ENCODE measurements at places on chromosomes 13 and 19.

- peaks cover 1% of the 10 kb centered on the region for H3K36me3 ChIP-seq
- no peaks in the 10 kb centered on the region for H3K27me3 ChIP-seq
- no peak overlapping the region for H3K4me3 ChIP-seq
- DNase-seq = no peak
- H3K4me1 ChIP-seq = no peaks in the 10 kb centered on the region
Measured at GRCh38 chr19:28012361-28012760, 1200.6 kb downstream of the UQCRFS1 start.

DNA sequence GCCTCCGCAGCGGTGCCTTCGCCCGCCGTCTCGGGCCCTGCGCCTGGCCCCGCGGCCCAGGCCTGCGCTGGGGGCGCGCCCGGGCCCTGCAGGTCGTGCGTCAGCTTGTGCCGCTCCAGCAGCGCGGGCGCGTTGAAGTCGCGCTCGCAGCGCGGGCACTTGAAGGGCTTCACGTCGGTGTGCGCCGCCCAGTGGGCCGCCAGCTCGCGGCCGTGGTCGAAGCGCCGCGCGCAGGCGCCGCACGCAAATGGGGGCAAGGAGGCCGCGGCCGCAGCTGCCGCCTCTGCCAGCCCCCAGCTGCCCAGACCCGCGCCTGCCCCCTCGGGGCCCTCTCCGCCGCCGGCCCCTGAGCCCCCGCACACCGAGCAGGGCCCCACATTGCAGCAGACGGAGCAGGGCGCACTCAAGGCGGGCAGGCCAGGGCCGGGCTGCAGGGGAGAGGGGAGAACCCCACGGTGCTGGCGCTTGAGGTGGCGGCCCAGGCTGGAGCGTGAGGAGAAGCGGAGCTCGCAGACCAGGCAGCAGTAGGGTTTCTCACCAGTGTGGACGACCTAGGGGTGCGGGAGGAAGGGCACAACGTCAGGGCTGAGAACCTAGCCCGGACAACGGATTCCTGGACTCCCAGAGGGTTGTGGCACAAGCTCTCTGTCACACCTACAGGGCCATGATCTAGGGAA lies 6.1 kb downstream of the FIZ1 start:
- peaks cover 14% of the 10 kb centered on the region for H3K36me3 ChIP-seq
- peaks cover 7% of the 10 kb centered on the region for H3K4me1 ChIP-seq
- H3K27ac ChIP-seq = no peak overlapping the region
- DNase-seq = no peak

DNA sequence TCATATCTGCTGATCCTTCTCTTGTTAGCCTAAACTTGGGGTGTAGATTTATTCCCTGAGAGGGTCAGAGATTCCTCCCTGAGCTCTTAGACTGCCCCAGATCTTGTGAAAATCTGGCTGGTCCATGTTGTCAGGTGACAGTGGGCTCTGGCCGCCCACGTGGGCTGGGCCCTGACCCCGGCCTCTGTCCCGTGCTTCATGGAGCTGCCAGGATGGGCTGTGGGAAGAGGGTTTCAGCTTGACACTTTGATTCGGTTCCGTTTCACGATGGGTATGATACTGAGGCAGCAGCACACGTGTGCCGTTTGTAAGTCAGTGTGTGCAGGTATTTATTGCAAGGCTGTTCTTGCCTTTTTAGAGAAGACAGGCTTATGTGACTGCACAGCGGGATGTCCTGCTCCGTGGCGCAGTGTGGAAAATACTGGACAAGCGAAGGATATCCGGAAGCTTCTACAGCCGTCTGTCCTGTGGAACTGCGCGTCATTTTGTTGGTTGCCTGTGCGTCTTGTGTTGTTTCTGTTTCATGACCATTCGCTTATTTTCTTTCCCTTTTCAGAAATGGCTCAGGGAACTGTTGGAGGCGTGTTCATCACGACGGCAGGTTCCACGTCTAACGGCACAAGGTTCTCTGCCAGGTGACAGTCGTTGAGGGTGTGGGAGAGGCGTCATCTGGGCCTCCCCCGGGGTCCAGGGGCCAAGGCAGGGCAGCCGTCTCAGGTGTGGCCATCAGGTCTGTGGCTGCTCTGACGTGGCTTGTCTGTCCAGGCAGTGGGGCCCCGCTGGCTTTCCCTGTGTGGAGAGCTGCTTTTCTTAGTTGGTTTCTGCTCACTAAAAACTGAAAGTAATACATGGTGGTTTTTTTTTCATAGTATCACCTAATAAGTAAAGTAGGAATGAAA lies 20.5 kb downstream of the ATP4B start:
- peaks cover 8% of the 10 kb centered on the region for H3K4me1 ChIP-seq
- no peak for DNase-seq
- H3K27ac ChIP-seq = no peak overlapping the region
- no peaks in the 10 kb centered on the region for H3K27me3 ChIP-seq
- no peak overlapping the region for H3K4me3 ChIP-seq

- peaks cover 2% of the 10 kb centered on the region for H3K36me3 ChIP-seq
- H3K4me1 ChIP-seq = peaks cover 100% of the 10 kb centered on the region
- no peaks in the 10 kb centered on the region for H3K27me3 ChIP-seq
- H3K4me3 ChIP-seq = peak overlapping the region; percentile 65
- no peak overlapping the region for H3K27ac ChIP-seq
- no peak for DNase-seq
Measured at GRCh38 chr13:40651866-40652587, 14.4 kb downstream of the FOXO1 start.

DNA sequence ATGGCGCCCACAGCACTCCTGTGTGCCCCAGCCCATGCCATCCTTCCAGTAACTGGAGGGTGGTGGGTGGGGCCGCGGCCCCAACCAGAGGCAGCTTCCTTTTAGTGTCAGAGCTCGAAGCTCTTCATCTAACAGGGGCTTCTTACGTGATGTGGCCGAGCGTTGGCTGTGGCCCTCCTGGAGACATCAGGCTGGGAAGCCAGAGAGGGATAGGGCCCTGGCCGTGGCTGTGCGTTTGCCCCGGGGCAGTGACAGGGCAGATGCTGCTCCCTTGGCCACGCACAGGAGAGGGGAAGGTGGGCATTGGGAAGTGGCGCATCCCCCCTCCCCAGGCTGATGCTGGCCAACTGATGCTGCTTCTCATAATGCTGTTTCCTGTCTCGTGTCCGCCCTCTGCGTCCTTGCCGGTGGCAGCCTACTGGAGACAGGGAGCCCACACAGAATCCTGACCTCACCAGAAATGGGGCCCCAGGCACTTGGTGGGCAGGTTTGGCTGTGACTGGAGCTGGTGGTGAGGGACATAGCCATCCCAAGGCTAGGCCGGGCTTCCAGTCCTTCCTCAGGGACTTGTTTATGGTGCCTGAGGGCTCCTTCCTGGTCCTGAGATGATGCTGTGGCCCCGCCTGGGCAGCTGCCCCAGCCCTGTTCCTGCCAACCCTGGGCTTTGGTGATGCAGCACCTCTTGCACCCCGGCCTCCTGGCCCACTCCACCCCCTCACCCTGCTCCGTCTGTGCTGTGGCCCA lies 34.3 kb downstream of the ATP4B start:
- H3K4me1 ChIP-seq = no peaks in the 10 kb centered on the region
- peaks cover 35% of the 10 kb centered on the region for H3K36me3 ChIP-seq
- no peak for DNase-seq
- no peak overlapping the region for H3K27ac ChIP-seq
- H3K4me3 ChIP-seq = no peak overlapping the region

DNA sequence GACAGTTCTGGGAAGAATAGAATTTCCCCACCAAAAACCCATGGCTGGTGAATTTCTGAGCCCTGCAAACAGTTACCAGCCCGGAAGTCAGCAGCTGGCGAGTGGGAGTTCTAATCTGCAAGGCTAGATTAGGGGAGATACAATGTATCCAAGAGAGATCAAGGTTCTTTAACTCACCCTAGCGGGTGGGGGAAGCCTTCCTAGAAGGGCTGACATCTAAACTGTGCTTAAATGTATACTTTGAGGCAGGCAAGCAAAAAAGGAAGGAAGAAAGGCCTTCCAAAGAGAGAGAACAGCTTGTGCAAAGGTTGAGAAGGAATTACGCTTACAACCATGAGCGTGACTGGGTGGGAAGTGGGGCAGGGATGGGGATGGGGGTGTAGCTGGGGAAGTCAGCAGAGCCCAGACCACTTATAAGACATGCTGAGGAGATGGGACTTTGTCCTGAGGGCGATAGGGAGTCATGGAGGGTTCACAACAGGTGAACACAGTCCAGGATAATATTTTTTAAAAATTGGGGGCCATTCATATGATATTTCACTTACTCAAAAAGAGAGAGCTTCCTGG lies 20.8 kb upstream of the ZNRF4 start:
- H3K27me3 ChIP-seq = peaks cover 44% of the 10 kb centered on the region
- peaks cover 16% of the 10 kb centered on the region for H3K4me1 ChIP-seq
- no peak overlapping the region for H3K27ac ChIP-seq
- no peak overlapping the region for H3K4me3 ChIP-seq
- no peaks in the 10 kb centered on the region for H3K36me3 ChIP-seq
- no peak for DNase-seq

GRCh38 chr19:42099336-42099925 lies 23.5 kb downstream of the ZNF574 start:
- no peaks in the 10 kb centered on the region for H3K4me1 ChIP-seq
- H3K4me3 ChIP-seq = no peak overlapping the region
- no peak overlapping the region for H3K27ac ChIP-seq
- peaks cover 4% of the 10 kb centered on the region for H3K36me3 ChIP-seq
- no peaks in the 10 kb centered on the region for H3K27me3 ChIP-seq
- DNase-seq = no peak

GRCh38 chr13:79485014-79485811 lies 4.3 kb downstream of the NDFIP2 start:
- no peak for DNase-seq
- H3K4me1 ChIP-seq = peaks cover 88% of the 10 kb centered on the region
- H3K27me3 ChIP-seq = no peaks in the 10 kb centered on the region
- peak overlapping the region; percentile 83 for H3K27ac ChIP-seq
- peaks cover 23% of the 10 kb centered on the region for H3K36me3 ChIP-seq
- peak overlapping the region; percentile 100 for H3K4me3 ChIP-seq

- H3K36me3 ChIP-seq = no peaks in the 10 kb centered on the region
- H3K4me1 ChIP-seq = no peaks in the 10 kb centered on the region
Measured at GRCh38 chr19:34082289-34083077, 89.8 kb upstream of the LSM14A start.

GRCh38 chr13:76724421-76724820 lies 161.8 kb downstream of the KCTD12 start:
- H3K27ac ChIP-seq = no peak overlapping the region
- H3K27me3 ChIP-seq = no peaks in the 10 kb centered on the region
- no peaks in the 10 kb centered on the region for H3K36me3 ChIP-seq
- DNase-seq = no peak

- no peak overlapping the region for H3K4me3 ChIP-seq
- no peak overlapping the region for H3K27ac ChIP-seq
- H3K4me1 ChIP-seq = peaks cover 28% of the 10 kb centered on the region
- DNase-seq = no peak
Measured at GRCh38 chr19:7539827-7540425, 4.4 kb downstream of the PNPLA6 start.

- H3K36me3 ChIP-seq = peaks cover 2% of the 10 kb centered on the region
- H3K4me1 ChIP-seq = peaks cover 31% of the 10 kb centered on the region
- H3K27me3 ChIP-seq = peaks cover 6% of the 10 kb centered on the region
Measured at GRCh38 chr19:17944301-17944700, 11.5 kb downstream of the CCDC124 start.

DNA sequence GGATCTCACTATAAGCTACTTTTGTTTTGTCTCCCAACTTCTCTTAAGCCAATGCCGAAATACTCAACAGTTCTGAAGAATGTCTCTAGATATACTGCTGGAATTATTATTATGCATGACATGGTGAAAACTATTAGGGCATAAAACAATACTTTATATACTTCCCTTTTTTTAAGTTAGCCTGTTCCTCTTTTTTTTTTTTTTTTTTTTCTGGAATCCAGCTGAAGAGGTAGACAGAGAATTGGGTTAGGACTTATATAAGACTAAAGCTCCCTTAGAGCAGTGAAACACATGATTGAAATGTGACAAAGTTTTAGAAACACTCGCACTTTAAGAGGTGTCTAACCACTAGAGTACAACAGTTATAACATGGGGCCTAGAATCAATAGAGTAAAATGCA lies 850.9 kb upstream of the PCDH9 start:
- H3K27me3 ChIP-seq = no peaks in the 10 kb centered on the region
- no peak for DNase-seq
- H3K4me3 ChIP-seq = no peak overlapping the region
- H3K27ac ChIP-seq = no peak overlapping the region

GRCh38 chr13:68304286-68304893 lies 1074.3 kb upstream of the PCDH9 start:
- no peak overlapping the region for H3K4me3 ChIP-seq
- H3K4me1 ChIP-seq = no peaks in the 10 kb centered on the region
- DNase-seq = no peak
- H3K36me3 ChIP-seq = no peaks in the 10 kb centered on the region
- no peak overlapping the region for H3K27ac ChIP-seq

DNA sequence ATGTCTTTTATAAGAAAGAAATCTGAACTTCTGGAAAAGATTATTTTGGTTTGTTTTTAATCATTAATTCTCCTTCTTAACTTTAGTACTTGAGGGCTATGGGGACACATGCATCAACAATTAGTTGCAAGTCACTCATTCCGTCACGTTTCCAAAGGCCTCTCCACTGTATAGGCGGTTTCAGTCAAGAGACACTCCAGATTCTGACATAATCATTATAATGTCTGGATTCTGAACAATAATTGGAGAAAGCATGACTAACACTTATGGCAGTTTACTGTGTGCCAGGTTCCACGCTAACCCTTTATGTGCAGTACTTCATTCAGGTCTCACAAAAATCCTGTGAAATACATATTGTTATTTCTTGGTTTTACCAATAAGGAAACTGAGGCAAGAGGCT lies 71.9 kb downstream of the TNFRSF19 start:
- DNase-seq = no peak
- H3K27me3 ChIP-seq = peaks cover 8% of the 10 kb centered on the region
- no peaks in the 10 kb centered on the region for H3K36me3 ChIP-seq

- H3K36me3 ChIP-seq = no peaks in the 10 kb centered on the region
- H3K4me3 ChIP-seq = no peak overlapping the region
- no peak for DNase-seq
- H3K27me3 ChIP-seq = peaks cover 21% of the 10 kb centered on the region
Measured at GRCh38 chr13:46885018-46885417, 11.8 kb downstream of the HTR2A start.

- no peaks in the 10 kb centered on the region for H3K27me3 ChIP-seq
- H3K27ac ChIP-seq = no peak overlapping the region
- H3K4me1 ChIP-seq = no peaks in the 10 kb centered on the region
- no peaks in the 10 kb centered on the region for H3K36me3 ChIP-seq
- H3K4me3 ChIP-seq = no peak overlapping the region
Measured at GRCh38 chr13:91661692-91662490, 263.5 kb downstream of the GPC5 start.

DNA sequence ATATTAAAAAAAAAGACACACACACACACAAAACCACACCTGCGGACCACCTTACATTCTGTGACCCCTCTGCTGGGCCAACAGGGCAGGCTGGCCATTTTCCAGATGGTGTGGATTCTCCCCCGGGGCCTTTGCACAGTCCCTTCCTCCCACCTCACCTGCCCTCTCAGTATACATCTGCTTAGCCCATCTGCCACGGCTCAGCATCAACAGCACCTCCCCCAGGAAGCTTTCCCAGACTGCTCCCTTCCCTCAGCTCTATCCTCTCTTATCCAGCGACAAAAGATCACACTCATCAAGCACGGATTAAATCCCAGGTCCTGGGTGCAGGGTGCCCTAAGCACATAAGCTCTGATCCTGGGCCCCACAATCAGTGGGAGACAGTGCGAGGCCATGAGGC lies 4.5 kb downstream of the ZNF787 start:
- no peak overlapping the region for H3K27ac ChIP-seq
- no peak for DNase-seq
- H3K4me1 ChIP-seq = peaks cover 57% of the 10 kb centered on the region
